NCI-H1436 treated with DMSO at 0.1 percent for 48 hours (cell line): ENCODE measurements at places on chromosomes 7 and 10.

DNA sequence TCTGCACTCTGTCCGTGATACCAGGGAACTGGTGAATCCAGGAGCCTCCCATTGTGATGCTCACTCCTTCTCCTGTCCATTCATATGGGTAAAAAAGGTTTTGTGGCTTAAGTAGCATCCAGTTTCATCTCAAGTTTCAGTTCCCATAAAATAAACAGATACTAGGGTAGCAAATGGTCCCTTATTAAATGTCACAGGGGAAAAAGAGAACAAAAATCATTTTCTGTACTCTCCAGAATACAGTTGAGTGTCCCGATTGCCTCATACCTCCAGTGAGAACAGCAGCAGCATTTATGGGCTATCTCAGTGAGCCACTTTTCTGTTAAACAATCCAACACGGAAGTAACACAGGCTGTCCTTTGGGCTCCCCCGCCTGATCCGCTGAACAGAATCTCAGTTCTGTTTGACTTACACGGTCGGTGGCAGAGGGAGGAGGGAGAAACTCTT is 179.6 kb downstream of the CELF2 start:
- DNase-seq: no peak

DNA sequence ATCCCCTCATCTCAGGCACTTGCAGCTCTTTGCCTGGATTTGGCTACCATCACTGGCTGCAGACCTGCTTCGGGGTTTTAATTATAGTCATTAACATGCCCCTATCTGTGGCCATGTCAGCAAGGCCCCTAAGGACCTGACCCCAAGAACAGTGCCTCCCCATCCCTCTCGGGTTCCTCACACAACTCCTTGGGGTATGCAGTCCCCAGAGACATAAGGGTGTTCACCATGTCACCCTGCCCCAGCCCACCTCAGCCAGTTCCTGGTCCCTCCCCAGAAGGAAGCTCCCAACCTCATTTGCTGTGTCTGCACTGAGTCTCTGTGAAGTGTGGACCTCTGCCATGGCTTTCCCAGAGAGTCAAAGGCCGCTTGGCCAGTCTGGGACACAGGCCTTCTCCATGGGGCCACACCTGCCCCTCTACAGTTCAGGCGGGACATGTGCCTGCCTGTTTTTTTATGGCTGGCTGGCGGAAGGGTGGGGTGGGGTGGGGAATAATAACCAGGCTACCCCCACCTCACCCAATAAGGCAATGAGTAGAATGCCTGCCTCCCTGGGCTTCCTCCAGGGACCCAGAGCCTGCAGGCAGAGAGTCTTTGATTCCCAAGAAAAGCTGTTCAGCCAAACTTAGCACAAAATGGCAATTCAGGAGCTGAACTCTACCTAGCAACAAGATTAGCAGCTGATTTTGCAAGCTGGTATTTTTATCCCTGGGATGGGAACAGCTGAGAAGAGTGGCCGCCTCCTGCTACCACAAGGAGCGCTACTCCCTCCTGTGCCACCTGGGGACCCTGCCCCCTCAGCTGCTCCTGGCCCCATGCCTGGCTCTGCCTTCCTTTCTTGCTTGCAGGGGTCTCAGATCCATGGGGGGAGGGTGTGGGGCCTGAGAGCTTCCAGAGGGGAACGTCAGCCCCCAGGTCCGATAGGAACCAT is 23.7 kb upstream of the CAMK2B start:
- DNase-seq: no peak

DNA sequence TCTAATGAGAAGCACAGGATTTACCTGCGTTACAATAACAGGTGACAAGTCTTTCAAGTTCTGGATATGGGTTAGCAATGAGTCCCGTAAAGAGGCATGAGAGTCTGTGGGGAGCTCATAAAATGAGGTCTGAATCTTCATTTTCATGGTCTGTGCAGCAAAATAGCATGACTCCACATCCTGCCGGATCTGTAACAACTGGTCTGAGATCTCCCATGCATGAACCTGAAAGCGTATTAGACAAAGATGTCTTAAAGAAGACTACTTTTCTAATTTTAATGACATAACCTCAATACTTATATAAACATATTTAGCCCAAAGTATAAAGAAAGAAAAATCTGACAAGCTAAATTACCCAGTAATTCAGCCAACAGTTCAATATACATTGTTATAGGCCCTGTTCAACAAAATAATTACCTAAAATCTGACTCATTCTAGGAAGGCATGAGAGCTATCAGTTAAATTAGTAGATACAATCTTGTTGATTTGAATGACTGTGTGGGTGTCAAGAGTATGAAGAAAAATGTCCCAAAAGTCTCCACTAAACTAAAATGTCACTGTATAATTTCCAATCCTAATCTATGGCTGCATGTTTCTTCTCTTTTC is 36.9 kb downstream of the TNPO3 start:
- DNase-seq: no peak

GRCh38 chr7:156096771-156097538 is 284.7 kb upstream of the SHH start:
- no peak for DNase-seq

GRCh38 chr10:23095966-23096801 is 805 bp downstream of the MSRB2 start:
- no peak for DNase-seq
